ENCODE measurements at places on chromosomes 13 and 19.
A peak's percentile ranks its signal among the peaks of the same experiment; 100 is the strongest.

GRCh38 chr13:32904266-32904665 is 112.0 kb upstream of the KL start:
- no peak for DNase-seq

DNA sequence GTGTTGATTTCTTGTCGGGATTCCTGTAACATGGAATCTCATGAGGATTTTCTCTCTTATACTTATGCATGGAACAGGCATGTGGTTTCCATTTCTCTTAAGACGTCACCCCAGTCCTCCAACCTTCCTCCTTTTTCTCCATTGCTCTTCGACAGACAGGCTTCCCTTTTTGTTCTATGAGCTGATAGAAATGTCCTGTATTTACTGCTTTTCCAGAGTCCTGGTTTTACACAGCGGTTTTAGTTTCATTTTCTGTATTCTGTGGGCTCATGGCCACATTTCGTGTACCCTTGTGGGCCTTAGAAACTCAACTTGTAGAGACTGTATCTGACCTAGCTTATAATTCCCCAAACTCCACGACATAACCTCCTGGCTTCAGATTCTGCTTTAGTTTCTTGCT is 113.1 kb downstream of the PAN3 start:
- no peak for DNase-seq

- no peak for DNase-seq
Observed at GRCh38 chr19:6587093-6587820, 3.7 kb downstream of the CD70 start.

DNA sequence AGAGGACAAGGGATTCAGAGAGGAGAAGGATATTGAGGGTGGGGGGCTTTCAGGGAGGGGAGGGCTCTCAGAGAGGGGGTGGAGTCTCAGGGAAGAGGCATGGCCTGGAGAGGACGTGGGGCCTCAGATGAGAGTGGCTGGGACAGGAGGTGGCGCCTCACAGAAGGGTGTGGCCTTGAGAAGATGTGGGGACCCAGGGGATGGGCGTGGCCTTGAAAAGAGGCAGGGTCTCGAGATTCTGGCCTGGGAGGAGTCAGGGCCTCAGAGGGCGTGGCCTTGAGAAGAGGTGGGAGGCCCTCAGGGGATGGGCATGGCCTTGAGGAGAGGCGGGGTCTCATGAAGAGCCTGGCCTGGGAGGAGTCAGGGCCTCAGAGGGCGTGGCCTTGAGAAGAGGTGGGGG is 23.7 kb upstream of the TNFSF14 start:
- no peak for DNase-seq

- DNase-seq, result no peak
Observed at GRCh38 chr19:39157275-39157996, 31.9 kb downstream of the PAK4 start.

GRCh38 chr13:51218626-51219025 is 3.6 kb upstream of the FAM124A start:
- DNase-seq, result no peak

DNA sequence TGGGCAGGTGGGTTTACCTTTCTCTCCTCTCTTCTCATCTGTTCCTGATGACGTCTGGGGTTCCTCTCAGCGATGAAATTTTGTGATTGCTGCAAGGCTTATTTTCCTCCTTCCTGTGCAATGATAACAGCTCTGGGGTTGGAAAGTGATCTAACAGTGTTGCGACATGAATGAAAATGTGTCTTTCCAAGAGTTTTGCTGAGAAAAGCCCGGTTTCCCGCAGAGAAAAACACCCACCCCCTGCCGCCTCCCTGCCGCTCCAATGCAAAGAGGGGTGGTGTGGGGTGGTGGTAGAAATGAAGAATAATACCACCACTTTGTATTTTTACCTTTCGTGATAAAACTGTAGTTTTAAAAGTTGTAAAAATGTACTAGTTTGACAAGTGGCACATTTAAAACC is 232.0 kb downstream of the OLFM4 start:
- no peak for DNase-seq

GRCh38 chr13:44627441-44627840 is 51.3 kb upstream of the TSC22D1 start:
- DNase-seq, result no peak

GRCh38 chr13:27012482-27013197 is 159.0 kb downstream of the USP12 start:
- DNase-seq, result peak; percentile 59

- DNase-seq, result no peak
Observed at GRCh38 chr13:97329331-97329730, 104.6 kb upstream of the RAP2A start.

DNA sequence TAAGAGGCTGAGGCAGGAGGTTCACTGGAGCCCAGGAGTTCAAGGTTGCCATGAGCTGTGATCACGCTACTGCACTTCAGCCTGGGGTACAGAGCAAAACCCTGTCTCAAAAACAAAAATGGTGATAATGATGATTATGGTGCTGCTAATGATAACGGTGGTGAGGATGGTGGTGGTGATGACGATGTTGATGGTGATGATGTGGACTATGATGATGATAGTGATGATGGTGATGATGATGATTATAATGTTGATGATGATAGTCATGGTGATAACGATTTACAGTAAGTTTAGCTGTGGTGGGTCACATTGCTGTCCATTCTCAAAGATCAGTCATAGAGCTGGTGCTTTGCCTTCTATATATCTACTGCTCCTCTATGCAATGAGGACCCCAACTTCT is 1340.6 kb downstream of the UQCRFS1 start:
- no peak for DNase-seq

DNA sequence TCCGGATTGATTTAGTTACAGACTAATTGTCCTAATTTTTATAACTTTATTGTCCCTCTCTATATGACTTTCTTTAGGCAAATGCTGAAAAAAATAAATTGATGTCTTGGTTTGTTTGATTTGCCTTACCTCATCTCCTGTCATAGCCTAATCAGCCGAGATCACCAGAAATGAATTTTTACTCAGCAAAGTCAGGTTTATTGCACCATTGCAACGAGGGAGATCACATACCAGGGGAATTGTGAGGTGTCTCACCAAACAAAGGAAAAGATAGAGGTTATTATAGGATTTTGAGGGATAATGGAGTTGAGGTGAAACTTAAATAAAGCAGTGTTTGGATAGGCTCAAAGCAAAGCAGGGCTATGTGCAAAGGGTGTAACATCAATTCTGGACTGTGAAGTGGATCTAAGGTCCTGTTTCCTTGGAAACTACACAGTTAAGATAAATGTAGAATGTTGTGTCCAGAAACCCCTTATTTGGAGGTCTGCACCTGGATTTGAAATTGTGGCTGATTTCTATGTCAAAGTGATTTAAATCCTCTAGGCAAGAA is 372.6 kb downstream of the OXGR1 start:
- DNase-seq, result no peak

GRCh38 chr13:94444826-94445225 is 34.7 kb downstream of the DCT start:
- no peak for DNase-seq

- DNase-seq, result no peak
Observed at GRCh38 chr13:71871844-71872243, 4.8 kb upstream of the DACH1 start.

- no peak for DNase-seq
Observed at GRCh38 chr19:58556622-58557220, 1.7 kb downstream of the UBE2M start.

GRCh38 chr19:5333581-5334365 is 6.8 kb downstream of the PTPRS start:
- no peak for DNase-seq

- no peak for DNase-seq
Observed at GRCh38 chr13:46667687-46668281, 114.8 kb downstream of the LRCH1 start.

DNA sequence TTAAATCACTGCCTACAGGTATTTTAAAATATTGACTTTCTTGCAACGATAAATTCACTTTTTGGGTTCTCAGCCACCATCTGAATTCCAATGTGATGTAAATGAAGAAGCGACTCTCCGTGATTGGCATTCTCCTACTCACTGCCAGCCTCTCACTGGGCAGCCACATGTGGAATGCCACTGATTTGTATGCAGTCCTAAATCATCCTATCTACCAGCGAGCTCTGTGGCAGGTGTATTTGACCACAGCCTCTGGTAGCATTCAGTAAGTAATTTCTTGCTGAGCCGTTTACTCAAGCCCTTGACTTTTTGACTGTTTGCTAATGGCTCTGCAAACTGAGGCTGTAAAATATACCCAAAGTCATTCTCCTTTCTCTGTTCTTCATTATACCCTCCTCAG is 559.0 kb upstream of the SLC10A2 start:
- DNase-seq, result no peak

DNA sequence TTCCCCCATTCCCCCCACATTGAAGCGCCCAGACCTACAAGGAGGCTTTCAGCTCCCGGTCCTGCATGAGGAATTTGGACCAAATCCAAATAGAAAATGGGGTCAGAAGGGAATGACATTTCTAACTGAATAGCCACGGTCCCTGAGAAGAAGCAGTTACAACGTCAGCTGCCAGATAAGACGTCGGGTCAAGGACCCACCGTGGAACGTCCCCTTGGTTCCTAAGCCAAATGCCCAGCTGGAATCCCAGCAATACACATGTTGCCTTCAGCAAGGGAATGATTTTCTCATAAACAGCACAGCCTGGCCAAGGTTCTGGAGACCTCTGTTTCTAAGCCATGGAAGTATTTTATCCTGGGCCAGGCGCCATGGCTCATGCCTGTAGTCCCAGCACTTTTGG is 109.1 kb upstream of the PEG3 start:
- DNase-seq, result no peak

GRCh38 chr13:51958217-51958547 is 53.1 kb downstream of the ATP7B start:
- no peak for DNase-seq

- no peak for DNase-seq
Observed at GRCh38 chr13:41503356-41503755, 46.0 kb downstream of the RGCC start.

DNA sequence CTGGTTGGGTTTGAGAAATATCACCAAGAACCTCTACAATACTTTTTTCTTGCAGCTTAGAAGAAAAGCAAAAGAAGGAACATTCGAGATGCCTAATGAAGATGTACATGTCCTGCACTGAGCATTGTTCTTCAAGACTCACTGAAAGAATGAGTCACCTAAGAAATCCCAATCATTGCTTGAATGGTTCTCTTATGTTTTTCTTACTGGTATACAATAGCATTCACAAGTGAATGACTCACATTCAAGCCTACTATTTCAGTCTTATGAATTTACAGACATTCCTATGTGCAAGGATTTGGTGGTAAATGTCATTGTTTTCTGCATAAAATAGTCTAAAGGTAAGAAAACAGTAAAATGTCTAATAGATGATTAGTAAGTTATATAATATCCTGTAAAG is 594.6 kb downstream of the PCDH9 start:
- peak; percentile 48 for DNase-seq

DNA sequence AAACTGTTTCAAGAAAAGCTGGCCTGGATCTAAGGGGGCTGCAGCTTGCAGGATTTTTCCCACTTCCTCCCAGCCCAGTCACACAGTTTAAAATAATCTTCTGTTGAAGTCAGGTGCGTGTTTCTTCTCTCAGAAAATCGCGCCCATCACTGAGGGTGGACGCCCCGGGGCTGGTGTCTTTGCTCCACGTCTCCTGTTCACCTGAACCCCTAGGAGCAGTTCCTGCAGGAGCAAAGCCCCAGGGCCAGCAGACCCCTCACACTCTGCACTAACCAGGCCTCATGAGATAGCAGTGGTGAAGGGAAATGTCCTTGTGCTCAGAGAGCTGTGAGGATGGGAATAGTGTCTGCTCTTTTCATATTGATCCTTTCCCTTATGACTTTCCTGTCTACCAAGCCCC is 920 bp upstream of the SIGLEC7 start:
- no peak for DNase-seq

- no peak for DNase-seq
Observed at GRCh38 chr13:35140321-35140720, 198.3 kb downstream of the NBEA start.

- no peak for DNase-seq
Observed at GRCh38 chr13:51158365-51158764, 47.3 kb upstream of the C13orf42 start.

- no peak for DNase-seq
Observed at GRCh38 chr19:20273376-20273775, 106.4 kb downstream of the ZNF486 start.

GRCh38 chr19:41689993-41690800 is 2.1 kb upstream of the CEACAM7 start:
- DNase-seq, result no peak

DNA sequence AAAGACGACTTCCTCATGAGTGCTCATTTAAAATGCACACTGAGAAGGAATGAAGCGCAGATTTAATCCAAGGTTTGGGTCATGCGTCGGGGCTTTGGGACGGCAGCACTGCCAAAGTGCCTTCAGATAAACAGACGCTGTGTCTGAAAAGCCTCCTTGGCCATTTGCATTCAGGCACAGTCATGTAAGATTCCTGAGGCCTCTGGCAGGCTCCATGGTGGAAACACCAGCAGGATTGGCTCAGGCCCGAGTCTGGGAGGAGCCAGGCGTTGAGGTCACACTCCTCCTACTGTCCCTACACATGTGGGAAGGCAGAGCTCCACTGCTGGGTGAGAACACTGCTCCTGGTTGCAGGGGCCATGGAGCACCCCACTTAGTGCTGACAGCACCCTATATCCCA is 113.3 kb upstream of the KL start:
- no peak for DNase-seq

- peak; percentile 25 for DNase-seq
Observed at GRCh38 chr19:11560404-11561051, 1.5 kb upstream of the ELOF1 start.

DNA sequence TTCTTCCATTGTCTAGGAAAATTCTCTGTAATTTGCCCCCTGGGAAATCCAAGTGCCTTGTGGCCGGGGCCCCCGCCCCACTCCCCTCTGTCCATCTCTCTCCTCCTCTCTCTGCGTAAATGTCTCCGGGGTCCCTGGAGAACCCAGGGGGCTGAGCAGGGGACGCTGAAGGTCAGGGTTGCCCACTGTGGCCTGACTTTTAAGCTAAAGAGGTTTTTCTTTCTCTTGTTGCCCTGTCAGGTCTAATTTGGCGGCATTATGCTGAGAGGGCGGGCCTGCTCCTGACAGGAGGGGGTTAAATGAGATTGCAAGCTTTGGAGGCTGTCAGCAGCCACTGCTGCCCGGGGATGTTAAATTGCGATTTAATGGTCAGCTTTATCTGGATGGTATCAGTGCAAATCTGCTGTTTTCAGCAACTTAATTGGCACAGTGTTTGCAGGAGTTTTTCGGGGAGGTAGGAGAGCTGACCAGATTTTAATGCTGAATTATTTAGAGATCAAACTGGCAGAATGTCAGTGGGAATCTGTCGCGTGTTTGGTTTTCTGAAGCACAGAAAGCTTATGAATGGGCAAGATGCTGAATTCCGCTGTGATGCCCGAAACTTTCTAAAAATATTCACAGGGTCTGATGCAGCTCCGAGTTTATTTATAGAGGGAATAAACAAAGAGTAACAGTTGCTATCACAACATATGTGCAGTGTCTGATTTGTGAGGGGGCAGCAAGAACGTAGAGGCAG is 93.2 kb upstream of the SOX1 start:
- no peak for DNase-seq

GRCh38 chr19:2083174-2083854 is 12.8 kb downstream of the MOB3A start:
- no peak for DNase-seq

- DNase-seq, result no peak
Observed at GRCh38 chr19:54439174-54439851, 9.7 kb upstream of the LENG8 start.

- DNase-seq, result no peak
Observed at GRCh38 chr19:42524943-42525342, 3.3 kb downstream of the CEACAM1 start.

GRCh38 chr13:83829810-83830209 is 52.5 kb downstream of the SLITRK1 start:
- DNase-seq, result no peak

GRCh38 chr13:113825841-113826240 is 38.0 kb downstream of the GAS6 start:
- DNase-seq, result no peak
